ENCODE measurements at places on chromosomes 13 and 19. TPM values are rescaled to one million over a fixed set of nuclear protein-coding genes. Genes with fewer than 3 reads are reported as not detected.
A peak's percentile ranks its signal among the peaks of the same experiment; 100 is the strongest.

GRCh38 chr19:35229601-35230000, 1.1 kb upstream of the FAM187B start:
- no peak for DNase-seq

- no peak for DNase-seq
Observed at GRCh38 chr13:98743377-98743776, 9.1 kb downstream of the SLC15A1 start.

Gene FFAR1
- not detected for total RNA-seq

- DNase-seq, result no peak
Observed at GRCh38 chr19:15264061-15264932, 32.0 kb upstream of the EPHX3 start.

GRCh38 chr19:15243236-15243957, 11.1 kb upstream of the EPHX3 start:
- no peak for DNase-seq

GRCh38 chr19:9323557-9323918, 441 bp upstream of the ZNF559 start:
- peak; percentile 61 for DNase-seq
